ENCODE measurements at places on chromosomes 6 and 20. TPM values are rescaled to one million over a fixed set of nuclear protein-coding genes. Genes with fewer than 3 reads are reported as not detected.

DNA sequence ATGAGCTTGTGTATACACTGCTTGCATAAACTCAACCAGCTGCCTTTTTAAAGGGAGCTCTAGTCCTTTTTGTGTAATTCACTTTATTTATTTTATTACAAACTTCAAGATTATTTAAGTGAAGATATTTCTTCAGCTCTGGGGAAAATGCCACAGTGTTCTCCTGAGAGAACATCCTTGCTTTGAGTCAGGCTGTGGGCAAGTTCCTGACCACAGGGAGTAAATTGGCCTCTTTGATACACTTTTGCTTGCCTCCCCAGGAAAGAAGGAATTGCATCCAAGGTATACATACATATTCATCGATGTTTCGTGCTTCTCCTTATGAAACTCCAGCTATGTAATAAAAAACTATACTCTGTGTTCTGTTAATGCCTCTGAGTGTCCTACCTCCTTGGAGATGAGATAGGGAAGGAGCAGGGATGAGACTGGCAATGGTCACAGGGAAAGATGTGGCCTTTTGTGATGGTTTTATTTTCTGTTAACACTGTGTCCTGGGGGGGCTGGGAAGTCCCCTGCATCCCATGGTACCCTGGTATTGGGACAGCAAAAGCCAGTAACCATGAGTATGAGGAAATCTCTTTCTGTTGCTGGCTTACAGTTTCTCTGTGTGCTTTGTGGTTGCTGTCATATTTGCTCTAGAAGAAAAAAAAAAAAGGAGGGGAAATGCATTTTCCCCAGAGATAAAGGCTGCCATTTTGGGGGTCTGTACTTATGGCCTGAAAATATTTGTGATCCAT lies 15.3 kb downstream of the TNFAIP3 start:
- no peak for DNase-seq

DNA sequence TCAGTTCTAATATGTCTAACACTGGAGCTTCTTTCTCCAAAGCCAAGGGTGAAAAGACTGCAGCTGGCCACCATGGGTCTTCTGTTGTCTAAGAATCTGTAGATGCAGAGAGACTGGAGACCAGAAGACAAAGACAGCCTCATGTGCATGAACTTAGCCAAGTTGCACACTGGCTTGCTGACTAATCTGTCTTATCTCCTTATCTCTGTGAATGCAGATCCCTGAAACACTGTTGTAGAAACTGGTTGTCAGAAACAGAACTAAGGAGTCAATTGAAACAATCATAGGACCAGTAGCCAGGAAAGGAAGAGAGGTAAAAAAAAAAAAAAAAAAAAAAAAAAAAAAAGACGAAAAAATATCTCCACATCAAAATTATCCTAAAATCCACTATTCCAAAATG lies 109.7 kb downstream of the BFSP1 start:
- no peak for DNase-seq

GRCh38 chr6:38604700-38605099 lies 35.0 kb downstream of the BTBD9 start:
- DNase-seq: peak; percentile 45

DNA sequence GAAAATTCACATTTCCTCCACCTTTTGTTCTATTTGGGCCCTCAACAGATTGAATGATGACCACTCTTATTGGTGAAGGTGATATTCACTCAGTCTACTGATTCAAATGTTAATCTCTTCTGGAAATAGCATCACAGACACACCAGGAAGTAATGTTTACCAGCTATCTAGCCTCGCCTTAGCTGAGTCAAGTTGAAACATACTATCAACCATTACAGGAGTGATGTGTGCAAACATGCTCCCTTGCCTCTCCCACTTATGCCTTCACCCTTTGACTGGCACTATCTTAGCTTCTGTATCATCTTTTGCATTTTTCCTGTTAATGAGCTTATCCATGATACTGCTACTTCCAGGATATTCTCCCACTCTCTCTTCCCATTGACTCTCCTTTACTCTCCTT lies 191.9 kb downstream of the CENPW start:
- DNase-seq: no peak

- DNase-seq: no peak
These were observed 58.1 kb upstream of the EPB41L1 start for GRCh38 chr20:36096435-36096834.

XKR7 gene
- total RNA-seq: 0.17 TPM
